CD14-positive monocyte (primary cell): ENCODE measurements at places on chromosomes 12 and 14. TPM values are rescaled to one million over a fixed set of nuclear protein-coding genes. Genes with fewer than 3 reads are reported as not detected.

Gene KCNH5
- polyA plus RNA-seq, result not detected

Gene WSCD2
- polyA plus RNA-seq, result not detected

Gene GDF11
- 0.09 TPM in 1 of 2 replicates, not detected in the other for polyA plus RNA-seq

- no peak for DNase-seq
These were observed 598 bp downstream of the RASSF9 start for GRCh38 chr12:85835426-85836196.
